ENCODE measurements at places on chromosomes 5 and 9. TPM values are rescaled to one million over a fixed set of nuclear protein-coding genes. Genes with fewer than 3 reads are reported as not detected.

- no peak for DNase-seq
These were observed 77.5 kb upstream of the XPA start for GRCh38 chr9:97774673-97775072.

- DNase-seq = no peak
These were observed 712.5 kb upstream of the GRAMD2B start for GRCh38 chr5:125710745-125711144.

Gene PTGR1
- polyA plus RNA-seq = 30.7 TPM

Gene PCDHGA2
- polyA plus RNA-seq = 0.27 TPM

GRCh38 chr5:32780508-32780919, 69.4 kb downstream of the NPR3 start:
- DNase-seq = no peak

DNA sequence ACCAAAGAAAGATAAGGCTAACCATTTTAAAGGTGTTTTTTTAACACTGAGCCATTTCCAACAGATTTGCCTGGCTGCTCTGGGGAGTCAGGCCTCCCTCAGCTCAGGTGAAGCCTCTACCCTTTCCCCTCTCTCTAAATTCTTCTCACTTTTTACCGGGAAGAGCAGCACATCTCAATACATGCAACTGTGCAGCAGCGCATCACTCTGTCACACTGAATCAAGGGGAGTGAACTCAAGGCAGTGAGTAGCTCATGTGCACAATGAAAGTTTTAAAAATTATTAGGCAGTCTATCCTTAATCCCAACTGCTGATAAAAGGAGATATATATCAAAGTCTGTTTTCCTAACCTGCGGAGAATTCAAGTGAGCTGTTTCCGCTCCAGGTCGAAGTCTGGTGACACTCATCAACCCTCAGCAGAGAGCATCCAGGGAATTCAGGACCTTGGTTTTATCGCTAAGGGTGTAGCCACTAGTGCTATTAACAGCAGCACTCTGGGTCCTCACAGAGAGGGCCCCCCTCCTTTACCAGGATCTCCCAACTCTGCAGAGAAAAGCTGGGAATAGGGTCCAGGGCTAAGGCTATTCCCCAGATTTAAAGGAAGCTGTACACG, 1.0 kb downstream of the CEMIP2 start:
- no peak for DNase-seq

DNA sequence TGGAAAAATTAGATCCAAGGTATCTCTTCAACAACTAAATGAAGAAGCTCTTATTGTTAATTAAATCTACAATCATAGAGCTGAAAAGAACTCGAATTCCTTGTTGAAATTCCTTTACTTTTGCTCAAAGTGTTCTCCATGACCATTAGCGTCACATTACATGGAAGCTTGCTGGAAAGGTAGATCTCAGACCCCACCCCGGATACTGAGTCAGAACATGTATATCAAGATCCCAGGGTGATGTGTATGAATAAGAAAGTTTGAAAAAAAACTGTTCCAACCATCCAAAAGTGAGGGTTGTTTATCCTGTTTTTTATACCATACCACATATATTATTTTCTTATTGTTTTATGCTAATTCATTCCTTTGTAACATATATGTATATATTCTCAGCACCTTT, 237.1 kb upstream of the PUM3 start:
- no peak for DNase-seq

GRCh38 chr9:89564346-89564878, 40.4 kb upstream of the GADD45G start:
- no peak for DNase-seq

DNA sequence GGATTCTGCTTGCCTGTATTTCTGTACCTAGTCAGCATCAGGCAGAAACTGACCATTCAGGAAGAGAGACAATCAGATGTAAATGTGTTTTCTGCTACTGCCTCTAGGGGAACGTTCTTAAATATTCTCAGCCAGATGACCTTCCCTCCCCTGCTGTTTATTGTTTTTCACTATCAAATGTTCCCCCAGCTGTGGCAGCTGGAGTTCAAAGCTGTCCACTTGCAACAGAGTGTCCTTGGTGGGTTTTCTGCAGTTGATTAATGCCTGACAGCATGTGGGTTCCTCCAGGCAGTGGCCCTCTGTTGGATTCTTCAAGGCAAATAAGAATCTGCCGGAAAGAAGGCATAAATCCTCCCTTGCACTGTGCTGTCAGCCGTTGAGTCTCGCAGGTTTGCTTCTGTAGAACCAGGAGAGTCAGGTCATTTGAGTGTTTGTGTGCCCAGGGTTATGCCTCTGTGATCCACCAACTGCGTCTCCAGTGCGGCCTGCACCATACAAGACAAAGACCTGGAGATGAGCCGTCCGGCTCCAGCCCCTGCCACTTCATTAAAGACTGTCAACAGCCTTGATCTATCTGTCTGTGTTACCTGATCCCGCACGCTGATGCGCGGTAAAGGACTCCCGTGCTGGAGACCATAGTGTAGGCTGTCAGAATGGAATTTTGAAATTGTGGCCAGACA, 203.4 kb downstream of the GADD45G start:
- DNase-seq = peak; percentile 91

GRCh38 chr9:800591-801150, 40.8 kb upstream of the DMRT1 start:
- no peak for DNase-seq

DNA sequence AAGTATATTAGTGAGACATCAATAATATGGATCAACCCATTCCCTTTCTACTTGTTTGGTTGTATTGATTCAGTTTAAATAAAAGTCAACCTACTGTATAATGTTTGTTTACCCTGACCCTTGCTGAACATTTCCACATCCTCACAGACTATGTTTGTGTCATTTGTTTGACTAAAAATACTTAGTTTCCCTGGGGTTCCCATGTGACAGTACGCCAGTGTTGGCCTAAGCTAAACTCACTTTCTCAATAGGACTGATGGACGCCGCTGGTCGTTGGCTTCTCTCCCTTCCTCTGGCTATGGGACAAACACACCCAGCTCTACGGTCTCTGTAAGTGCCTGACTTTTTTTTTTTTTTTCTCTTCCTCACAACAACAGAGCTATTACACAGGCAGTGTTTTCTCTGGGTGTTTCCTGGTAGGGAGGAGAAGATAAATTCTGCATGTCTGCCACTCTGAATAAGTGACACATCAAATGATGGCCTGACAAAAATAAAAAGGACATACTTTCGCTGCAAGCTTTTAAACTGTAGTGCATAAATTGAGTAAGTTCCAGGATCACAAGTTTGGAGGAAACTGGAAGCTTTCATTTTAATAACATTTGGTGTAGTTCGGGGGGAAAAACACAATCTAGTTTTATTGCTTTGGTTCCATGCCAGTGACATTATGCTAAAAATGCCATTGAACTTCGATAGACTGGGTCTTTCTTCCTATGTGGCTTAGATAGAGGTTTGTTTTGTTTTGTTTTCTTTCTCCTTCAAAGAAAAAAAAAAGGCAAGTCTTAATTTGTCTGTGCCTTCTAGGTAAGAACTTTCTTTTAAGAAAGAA, 101.0 kb downstream of the CD180 start:
- DNase-seq = peak; percentile 75

- no peak for DNase-seq
These were observed 38.9 kb downstream of the SNX30 start for GRCh38 chr9:112789473-112789872.

DNA sequence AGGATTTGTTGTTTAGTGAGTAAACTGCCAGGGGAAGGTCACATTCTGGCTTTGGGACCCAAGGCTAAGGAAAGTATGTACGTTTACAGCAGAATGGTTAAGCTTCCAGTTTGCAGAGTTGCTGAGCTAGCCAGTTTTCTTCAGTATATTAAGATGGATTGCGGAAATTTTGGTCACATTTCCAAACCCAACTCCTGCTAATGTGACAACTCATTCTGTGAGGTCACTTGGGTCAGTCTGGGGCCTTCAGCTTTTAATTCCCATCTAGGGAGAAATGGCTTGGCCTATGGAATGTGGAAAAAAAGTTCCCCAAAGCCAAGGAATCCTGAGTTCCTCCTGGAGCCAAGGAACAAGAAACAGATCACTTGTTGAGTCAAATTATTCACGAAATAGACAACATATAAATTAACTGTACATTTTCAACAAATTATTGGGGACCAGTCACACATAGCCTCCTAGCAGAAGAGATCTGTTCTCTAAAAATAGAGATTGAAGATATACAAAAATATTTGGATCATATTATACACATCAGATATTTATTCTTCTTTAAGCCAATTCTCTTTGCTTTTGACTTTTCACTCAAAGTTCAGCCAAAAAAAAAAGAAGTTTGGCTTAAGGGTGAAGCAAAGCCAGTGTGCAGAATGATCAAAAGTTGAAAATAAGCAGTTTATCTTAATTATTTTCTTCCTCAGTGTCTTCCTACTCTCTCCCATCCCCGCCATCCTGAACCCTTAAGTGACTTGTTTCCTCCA, 8.8 kb downstream of the KCNV2 start:
- no peak for DNase-seq

Gene TRIM36
- polyA plus RNA-seq = 3.0 TPM

Gene MTX3
- 18.9 TPM for polyA plus RNA-seq

DNA sequence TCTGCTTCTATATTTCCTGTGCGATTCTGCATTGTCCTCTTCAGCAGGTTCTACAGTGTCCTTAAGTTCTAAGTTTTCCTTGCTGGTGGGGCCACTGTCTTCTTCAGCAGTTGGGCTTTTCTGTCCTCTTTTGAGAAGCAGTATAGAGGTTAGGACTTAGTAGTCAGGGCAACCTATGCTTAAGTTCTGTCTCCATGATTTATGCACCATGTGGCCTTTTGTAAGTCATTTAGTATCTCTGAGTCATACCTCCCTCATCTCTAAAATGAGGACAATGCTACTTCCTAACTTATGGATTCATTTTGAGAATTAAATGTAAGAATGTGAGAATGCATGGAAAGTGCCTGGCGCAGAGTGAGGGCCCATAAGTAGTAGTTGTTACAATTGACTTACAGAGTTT, 46.8 kb downstream of the GRIN3A start:
- DNase-seq = no peak

- DNase-seq = no peak
These were observed 16.9 kb upstream of the ZNF366 start for GRCh38 chr5:72523960-72524582.

Gene MSX2
- polyA plus RNA-seq = 0.24 TPM

Gene RNF208
- polyA plus RNA-seq = 90.5 TPM

- DNase-seq = no peak
These were observed 90.1 kb downstream of the NR3C1 start for GRCh38 chr5:143313298-143313852.

Gene SPARC
- 2,674 TPM for polyA plus RNA-seq

DNA sequence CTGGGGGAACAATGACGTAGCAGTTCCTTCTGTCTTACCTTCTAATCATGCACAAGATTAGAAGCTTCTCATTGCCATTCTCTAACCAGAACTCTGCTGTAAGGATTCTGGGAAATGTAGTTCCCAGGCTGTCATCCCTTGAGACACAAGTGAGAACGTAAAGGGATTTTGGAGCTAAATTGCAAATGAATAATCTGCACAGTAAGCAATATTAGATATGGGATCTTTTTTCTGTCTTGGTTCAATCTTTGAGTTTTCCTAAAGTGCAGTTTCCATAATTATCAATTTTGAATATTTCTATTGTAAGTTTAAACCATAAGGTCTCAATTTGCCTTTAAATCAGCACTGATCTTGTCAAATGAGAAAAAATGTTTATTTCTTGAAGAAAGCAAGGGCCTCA, 189.7 kb upstream of the PLPPR1 start:
- no peak for DNase-seq

Gene DNAH5
- polyA plus RNA-seq = 0.27 TPM

Gene TOR4A
- 0.49 TPM for polyA plus RNA-seq

- DNase-seq = no peak
These were observed 88.3 kb upstream of the PRDM9 start for GRCh38 chr5:23419115-23419514.

DNA sequence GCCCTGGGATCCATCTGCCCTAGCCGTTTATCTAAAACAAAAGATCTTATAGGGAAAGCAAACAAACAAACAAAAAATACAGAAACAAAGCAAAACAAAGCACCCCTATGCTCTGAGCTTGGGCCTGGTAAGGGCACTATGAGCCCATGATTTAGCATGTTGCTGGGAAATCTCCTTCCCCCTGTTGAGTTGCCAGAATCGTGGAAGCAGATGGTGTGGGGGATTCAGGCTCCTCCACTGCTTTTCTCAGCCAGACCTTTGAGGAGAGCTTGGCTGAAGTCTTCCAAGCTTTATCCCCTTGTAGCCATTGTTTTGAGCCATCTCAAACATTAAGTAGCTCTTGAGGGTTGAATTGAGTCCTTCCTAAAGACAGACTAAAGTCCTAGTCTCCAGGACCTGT, 29.9 kb downstream of the TMC1 start:
- no peak for DNase-seq

- no peak for DNase-seq
These were observed 32.6 kb upstream of the SPTLC1 start for GRCh38 chr9:92147852-92148180.

DNA sequence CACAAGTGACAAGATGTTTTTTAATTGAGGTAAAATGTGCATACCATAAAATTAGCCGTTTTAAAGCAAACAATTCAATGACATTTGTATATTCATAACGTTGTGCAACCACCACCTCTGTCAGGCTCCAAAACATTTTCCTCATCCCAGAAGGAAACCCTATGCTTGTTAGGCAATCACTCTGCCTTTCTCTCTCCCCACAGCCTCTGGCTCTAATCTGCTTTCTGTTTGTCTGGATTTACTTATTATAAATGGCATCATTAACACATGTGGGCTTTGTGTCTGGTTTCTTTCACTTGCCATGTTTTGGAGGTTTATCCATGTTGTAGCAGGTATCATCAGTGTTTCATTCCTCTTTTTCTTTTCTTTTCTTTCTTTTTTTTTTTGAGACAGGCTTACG, 1.4 kb upstream of the N4BP3 start:
- no peak for DNase-seq

DNA sequence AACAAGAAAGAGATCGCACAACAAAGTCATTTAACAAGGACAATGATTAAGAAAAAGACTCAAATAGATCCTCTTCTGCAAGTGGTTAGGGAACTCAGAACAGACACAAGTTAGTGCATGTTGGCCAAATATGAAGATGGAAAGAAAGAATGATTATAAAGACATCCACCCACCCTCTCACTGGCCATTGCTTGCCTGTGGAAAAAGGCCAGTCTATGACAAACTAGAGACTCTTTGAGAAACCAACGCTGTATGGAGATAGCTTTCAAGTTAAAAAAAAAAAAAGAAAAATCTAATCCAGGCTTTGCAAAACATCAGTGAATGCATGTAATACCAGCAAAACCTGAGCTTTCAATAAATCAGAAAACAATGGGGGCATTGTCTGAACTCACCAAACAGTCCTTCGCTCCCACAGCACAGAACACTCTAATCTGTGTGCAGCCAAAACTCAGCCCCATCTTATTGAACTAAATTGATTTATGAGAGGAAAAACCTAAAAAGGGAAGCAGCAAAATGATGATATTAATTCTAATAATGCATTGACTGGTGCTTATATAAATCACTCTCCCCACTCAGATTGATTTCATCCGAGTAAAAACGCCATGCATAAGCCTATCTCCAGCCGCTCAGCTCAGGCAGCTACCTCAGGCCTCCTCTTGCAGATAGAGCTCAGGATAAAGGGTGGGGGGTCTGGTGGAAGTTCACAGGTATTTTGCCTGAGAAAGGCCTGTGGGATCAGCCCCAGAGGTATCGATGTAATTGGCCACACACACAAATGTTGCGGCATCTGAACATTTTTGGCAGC, 547.1 kb downstream of the CCDC171 start:
- no peak for DNase-seq

Measured in adrenal gland (tissue), 19 donors.